ENCODE measurements at places on chromosomes 3 and 15.

- DNase-seq = no peak
Measured at GRCh38 chr3:127991681-127992080, 60.6 kb upstream of the SEC61A1 start.

DNA sequence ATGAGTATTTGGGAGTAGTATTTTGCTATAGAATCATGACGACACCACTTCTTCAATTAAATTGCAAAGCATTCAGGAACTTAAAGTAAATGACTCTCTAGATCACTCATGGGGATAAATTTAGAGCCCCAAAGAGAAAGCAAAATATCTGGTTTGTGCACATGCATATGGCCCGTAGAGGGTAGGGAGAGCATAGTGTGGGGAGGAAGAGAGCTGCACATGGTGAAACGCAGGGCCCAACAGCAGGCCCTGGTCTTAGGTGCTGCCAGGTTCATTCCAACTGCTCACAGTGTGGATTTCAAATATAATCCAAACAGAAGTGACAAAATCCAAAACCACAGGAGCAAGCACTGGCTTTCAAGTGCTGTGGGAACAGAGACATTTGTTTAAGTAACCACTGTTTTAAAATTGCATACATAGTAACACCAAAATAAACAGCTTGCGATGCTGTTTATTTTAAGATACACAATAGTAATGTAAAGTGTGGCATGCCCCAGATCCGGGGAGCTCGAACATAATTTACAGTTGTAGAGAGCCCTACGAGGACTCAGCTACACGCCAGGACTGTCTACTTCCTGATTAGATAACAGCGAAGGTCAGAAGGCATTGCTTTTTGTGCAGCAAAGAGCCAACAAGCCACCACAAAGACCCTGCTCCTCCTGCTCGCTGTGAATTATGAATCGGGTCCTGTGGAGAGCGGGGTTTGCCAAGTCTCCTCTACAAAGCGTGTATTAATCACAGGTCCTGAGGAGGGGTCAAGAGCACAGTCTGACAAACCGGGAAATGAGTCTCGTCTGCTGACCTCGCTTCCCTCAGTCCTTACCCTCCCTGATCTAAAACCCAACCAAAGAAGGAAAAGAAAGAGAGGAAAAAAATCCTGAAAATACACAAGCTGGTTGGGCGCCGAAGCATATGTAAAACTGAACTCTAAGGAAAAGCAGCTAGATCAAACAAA lies 80.6 kb downstream of the MEIS2 start:
- no peak for DNase-seq

GRCh38 chr3:16382845-16383244 lies 117.8 kb downstream of the OXNAD1 start:
- no peak for DNase-seq

DNA sequence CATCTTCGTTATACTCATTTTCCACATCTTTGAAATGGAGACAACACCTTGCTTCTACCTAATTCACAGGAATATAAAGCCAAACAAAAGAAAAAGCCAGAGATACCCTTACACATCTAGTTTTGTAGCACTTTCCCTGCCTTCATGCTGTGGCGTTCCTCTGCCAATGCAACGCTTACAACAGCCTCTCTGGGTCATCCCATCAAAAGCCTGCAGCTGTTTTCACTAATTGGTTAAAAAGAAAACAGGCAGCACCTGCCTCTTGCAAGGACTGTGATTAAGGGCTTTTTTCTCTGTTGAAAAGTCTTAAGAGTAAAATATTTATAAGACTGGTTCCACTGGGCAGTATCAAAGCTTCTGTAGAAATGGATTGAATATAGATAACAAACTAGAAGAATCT lies 120.3 kb downstream of the FMN1 start:
- DNase-seq = no peak

- peak; percentile 72 for DNase-seq
Measured at GRCh38 chr3:52052831-52053306, 3.5 kb downstream of the DUSP7 start.

GRCh38 chr3:188158731-188159310 lies 4.9 kb downstream of the LPP start:
- no peak for DNase-seq

- DNase-seq = no peak
Measured at GRCh38 chr15:92648190-92648875, 7.2 kb downstream of the FAM174B start.

DNA sequence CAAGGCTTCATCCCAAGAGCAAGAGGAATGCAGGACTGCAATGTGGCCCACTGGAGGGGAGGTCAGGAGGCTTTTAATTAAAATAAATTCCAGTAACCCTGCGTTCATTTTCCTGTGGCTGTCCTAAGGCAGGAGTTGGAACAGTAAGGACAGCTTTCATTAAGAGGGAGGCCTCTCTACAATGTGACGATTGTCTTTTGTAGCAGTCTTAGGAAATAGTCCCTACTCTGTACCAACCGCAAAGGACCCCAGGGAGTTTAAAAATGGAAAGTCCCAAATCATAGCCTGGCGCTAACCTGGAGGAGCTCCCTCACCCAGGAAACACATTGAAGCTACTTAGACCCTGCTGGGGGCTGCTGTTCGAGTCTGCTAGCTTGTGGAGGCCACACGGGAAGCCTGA lies 62.8 kb downstream of the SYNM start:
- DNase-seq = no peak

- peak; percentile 48 for DNase-seq
Measured at GRCh38 chr3:34683851-34684250, 885.4 kb downstream of the PDCD6IP start.

- DNase-seq = no peak
Measured at GRCh38 chr15:50970524-50970923, 62.0 kb downstream of the AP4E1 start.

GRCh38 chr15:52653431-52653964 lies 25.7 kb downstream of the ATOSA start:
- DNase-seq = peak; percentile 81

DNA sequence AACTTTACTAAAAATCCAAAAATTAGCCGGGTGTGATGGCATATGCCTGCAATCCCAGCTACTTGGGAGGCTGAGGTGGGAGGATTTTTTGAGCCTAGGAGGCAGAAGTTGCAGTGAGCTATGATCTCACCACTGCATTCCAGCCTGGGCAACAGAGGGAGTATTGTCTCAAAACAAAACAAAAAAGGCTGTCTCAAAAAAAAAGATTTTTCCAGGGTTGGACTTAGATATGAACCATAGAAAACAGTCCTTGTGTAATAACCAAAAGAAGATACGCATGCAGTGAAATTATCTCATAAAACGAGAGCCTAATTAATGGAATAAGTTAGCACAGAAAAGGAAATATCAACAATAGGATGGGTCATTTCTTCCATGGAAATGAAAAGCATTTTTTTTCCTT lies 320.4 kb upstream of the RASGRP1 start:
- peak; percentile 55 for DNase-seq

DNA sequence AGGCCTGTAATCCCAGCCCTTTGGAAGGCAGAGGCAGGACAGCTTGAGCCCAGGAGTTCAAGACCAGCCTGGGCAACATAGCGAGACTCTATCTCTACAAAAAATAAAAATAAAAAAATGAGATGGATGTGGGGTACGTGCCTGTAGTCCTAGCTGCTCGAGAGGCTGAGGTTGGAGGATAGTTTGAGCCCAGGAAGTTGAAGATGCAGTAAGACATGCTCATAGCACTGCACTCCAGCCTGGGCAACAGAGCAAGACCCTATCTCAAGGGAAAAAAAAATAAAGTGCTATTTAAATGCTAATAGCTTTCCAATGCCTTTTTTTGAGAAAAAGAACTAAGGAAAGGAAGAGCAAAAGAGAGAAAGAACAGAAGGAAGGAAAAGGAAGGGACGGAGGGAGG lies 94.5 kb downstream of the MAGI1 start:
- DNase-seq = no peak

- DNase-seq = no peak
Measured at GRCh38 chr3:76372497-76372896, 587.1 kb upstream of the ZNF717 start.

- no peak for DNase-seq
Measured at GRCh38 chr15:100520132-100520921, 8.4 kb downstream of the CERS3 start.

GRCh38 chr3:119240101-119240590 lies 532 bp downstream of the B4GALT4 start:
- DNase-seq = peak; percentile 31

GRCh38 chr3:109985943-109986555 lies 648.7 kb upstream of the DPPA4 start:
- peak; percentile 64 for DNase-seq

DNA sequence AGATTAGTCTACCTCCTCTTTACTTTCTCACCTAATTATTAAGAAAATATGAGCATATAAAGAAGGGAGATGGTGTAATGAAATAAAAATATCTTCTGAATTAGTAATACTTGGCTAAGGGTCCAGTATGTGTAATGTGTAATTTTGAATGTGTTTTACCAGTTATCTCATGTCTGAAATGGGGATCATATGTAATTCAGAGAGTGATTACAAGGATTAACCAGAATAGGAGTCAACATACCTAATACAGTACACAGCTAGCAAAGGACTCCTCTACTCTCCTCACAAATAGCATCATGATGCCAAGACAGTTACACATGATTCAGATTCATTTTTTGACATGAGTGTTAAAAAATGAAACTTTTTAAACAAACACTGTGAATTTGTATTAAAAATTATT lies 570.4 kb downstream of the SI start:
- no peak for DNase-seq

DNA sequence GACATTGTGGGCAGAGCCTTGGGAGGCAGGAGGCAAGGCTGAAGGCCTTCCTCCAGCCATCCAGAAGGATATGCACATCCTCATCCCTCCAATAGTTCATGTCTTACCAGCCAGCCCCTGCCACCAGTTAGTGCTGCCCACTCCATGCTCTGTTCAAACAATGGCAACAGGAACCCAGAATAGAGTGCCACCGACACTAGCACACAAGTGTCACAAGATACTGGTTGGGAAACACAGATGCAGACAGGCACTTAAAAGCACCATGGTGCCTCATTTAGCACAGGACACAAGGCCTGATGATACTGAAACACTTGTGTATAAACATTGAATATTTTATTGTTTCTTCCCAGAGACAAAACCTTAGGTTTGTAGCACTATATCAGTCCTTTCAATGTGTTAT lies 56.5 kb upstream of the MYO5C start:
- no peak for DNase-seq

GRCh38 chr3:74532446-74532845 lies 82.0 kb downstream of the CNTN3 start:
- DNase-seq = peak; percentile 84

- peak; percentile 22 for DNase-seq
Measured at GRCh38 chr15:88376574-88377174, 90.5 kb downstream of the MRPL46 start.

- no peak for DNase-seq
Measured at GRCh38 chr3:42736531-42736930, 33.9 kb upstream of the HHATL start.

GRCh38 chr3:52130966-52131622 lies 23.1 kb downstream of the POC1A start:
- no peak for DNase-seq

- DNase-seq = no peak
Measured at GRCh38 chr15:76282465-76282864, 28.8 kb downstream of the ETFA start.

DNA sequence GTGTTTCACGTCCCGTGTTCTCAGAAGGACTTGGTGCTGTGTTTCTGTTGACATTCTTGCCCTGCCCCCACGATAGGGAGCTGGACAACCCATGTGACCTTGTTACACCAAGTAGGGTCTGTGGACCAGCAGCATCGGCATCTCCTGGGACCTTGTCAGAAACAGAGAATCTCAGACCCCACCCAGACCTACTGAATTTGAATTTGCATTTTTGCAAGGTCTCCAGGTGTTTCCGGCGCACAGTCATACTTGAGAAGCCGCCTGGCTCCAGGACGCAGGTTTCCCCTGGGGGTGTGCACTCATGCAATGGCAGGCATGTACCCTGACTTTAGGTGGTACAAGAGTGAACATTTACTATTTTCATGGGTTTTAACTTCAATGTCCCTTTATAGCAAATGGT lies 117.9 kb downstream of the TLE3 start:
- no peak for DNase-seq

DNA sequence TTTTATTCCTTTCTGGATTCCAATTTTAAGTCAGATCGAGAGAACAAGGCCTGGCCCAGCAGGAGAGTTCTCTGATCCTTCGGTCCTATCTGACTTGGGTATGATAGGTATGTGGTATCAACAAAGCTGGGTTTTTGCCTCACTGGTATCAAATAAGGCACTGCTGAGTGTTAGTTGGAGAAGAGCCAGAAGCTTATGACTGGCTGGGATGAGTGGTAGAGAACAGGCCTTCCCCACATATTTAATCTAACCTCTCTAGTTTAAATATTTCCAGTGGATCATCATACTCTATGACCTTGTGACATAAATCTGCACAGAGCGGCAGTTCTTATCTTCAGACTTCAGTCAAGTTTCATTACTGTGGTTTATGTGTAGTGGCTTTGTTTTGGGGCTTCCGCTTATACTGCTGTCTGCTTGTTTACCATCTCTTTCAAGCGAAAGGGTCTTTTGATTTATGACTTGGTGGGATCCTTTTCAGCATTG lies 164.5 kb downstream of the PTPRG start:
- DNase-seq = peak; percentile 75

DNA sequence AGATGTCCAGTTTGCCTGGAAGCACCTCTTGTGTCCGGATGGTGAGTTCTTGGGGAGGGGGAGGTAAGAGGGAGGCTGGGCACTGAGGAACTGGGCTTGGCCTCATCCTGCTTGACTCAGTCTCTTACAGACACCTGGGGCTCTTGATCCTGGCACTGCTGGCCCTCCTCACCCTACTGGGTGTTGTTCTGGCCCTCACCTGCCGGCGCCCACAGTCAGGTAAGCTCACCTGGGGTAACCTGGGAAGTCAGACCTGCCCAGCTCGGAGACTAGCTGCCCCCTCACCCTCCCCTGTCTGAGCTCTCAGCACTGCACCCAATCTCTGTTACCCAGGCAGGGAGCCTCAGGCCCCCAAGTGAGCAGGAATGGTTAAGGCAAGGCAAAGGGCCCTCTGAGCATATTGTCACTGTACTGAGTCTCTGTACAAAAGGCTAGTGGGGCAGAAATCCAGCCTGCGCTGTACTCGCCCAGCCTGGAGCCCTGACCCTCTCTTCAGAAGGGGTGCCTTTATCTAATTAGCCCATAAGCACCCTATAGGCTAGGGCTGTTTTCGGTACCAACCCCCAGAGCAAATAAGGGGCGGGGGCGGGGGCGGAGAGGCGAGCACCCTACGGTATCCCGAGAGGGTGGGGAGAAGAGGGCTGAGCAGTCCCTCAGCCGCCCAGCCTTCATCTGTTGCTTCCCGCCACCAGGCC lies 2.2 kb upstream of the IL17RC start:
- DNase-seq = no peak

DNA sequence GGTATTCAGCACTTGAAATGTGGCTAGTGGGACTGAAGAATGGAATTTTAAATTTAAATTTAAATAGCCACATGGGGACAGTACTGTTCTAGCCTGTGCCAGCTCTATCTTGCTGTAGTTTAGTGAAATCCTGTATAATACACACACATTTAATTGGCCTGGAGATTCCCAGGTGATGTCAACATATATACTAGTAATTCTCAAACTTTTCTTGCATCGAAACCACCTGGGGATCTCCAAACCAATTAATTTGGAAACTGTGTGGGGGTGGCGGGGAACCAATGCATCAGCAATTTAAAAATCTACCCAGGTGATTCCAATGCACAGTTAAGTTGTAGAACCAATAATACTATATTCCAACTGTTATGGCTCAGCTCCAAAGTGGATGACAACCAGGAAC lies 228.9 kb upstream of the MRPL3 start:
- no peak for DNase-seq

GRCh38 chr3:164577667-164578210 lies 500.6 kb downstream of the SI start:
- no peak for DNase-seq

Data from kidney tubule cell (primary cell).